ENCODE measurements at places on chromosomes 13 and 19. TPM values are rescaled to one million over a fixed set of nuclear protein-coding genes. Genes with fewer than 3 reads are reported as not detected.

ZGLP1 gene
- 7.0 TPM for total RNA-seq

WDR87 gene
- total RNA-seq = not detected

IFI30 gene
- total RNA-seq = 22.4 TPM

ANGPTL8 gene
- not detected for total RNA-seq

RNF225 gene
- 0.61 TPM for total RNA-seq

CYSLTR2 gene
- not detected for total RNA-seq

KLK3 gene
- not detected for total RNA-seq
